NCI-H187 treated with DMSO at 0.1 percent for 48 hours (cell line): ENCODE measurements at places on chromosomes 6 and 20.

DNA sequence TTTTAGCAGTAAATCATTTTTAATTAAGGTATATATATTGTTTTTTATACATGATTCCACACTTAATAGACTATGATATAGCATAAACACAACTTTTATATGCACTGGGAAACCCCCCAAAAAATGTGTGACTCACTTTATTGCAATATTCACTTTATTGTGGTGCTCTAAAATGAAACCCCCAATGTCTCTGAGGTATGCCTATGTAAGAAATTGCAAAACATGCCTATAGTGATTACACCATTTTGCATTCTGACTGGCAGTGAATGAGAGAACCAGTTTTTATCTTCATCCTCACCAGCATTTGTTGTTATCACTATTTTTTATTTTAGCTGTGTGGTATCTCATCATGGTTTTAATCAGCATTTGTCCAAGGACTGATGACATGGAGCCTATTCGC is 8.5 kb upstream of the CST11 start:
- no peak for DNase-seq

DNA sequence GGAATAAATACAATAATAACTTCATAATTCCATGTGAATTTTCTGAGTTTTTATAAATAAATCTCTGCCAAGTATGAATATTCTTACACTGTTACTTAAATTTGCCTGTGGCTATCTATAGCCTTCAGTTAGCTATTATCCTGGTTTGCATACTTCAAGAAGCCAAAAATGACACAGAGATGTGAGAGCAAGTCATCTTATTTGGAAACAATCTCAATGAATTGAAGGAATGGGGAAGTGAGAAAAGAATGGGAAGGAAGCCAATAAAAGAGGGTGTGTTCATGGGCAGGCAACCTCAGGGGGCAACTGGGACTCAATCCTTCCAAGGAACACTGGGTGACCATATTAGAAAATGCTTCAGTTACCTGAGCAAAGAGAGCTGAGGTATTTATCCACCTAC is 9.9 kb downstream of the HAO1 start:
- no peak for DNase-seq

GRCh38 chr20:45518282-45518681 is 2.9 kb upstream of the SPINT3 start:
- DNase-seq, result no peak

GRCh38 chr6:147734151-147734550 is 225.7 kb downstream of the SAMD5 start:
- no peak for DNase-seq

GRCh38 chr20:18712882-18713281 is 100.7 kb upstream of the SCP2D1 start:
- no peak for DNase-seq

DNA sequence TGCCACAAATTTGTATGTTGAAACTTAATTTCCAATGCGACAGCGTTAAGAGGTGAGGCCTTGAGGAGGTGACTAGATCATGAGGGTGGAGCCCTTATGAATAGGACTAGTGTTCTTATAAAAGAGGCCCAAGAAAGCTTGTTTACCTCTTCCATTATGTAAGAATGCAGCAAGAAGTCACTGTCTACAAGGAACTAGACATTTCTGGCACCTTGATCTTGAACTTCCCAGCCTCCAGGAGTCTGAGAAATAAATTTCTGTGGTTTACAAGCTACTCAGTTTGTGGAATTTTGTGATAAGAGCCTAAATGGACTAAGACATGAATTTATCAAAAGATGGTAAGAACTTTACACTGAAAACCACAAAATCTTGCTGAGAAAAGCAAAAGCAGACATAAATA is 173.6 kb upstream of the SGK1 start:
- DNase-seq, result no peak

- no peak for DNase-seq
Observed at GRCh38 chr20:8855315-8855714, 213.6 kb upstream of the PLCB4 start.

DNA sequence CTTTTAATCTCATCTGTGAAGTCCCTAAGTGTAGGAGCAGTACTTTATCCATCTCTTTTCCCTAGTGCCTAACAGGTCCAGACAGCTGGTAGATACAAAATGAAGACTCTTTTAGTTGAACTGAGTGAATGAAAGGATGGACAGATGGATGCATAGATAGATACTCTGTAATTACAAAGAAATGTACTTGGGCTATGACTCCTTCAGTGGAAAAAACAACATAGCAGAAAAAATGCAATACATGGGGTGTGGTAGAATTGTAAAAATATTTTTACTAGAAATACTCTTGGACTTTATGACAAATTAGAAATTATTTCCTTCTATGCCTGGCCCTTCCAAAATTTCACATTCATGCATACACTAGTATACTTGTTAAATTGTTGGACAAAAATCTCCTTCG is 29.3 kb downstream of the KCNQ5 start:
- no peak for DNase-seq

DNA sequence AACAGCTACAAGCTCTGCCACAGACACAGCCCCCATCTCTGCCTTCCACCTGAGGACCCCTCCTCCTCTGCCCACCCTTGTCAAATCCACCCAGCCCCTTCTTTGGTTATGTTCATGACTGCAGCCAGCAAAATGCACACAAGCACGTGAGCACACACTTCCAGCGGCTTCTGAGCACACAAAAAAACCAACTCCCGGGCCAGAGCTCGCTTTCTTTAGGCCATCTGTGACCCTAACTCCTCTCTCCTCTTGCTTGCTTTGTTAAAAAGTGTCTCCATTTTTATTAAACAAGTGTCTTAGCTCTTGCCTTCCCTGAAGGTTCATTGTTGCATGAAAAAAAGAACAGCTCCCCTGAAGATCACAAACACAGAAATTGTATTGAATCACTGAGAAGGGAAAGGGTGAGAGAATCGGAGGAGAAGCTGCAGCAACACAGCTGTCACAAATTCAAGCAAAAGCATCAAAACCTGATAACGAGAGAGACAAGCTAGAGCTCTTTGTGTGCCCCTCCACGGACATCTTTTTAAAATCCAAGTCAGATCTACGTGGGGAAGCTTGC is 142.1 kb downstream of the CD83 start:
- DNase-seq, result no peak

DNA sequence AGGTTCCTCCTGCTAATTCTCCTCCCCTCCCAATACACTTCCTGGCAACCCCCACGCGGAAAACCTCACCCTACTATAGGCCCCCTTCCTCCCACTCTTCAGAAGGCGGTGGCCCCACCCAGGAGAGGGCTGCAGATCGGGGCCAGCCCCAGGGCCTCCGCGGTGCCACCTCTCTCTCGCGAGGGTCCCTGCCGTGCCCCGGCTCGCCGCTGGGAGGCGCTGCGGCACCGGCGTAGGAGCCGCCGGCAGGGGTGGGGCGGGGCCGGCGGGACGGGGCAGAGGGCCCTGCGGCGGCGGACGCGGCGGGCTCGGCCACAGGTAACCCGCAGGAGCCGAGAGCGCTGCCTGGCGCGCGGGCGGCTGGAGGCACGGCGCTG is at the start of gene ANKRD6:
ANKRD6 (plus strand) TSS at position 278 of the 377 bp plus-strand sequence. CDS start 133,825 bp downstream, outside the sequence.
- DNase-seq, result no peak

GRCh38 chr20:50426866-50427718 is 83.1 kb upstream of the PTPN1 start:
- DNase-seq, result no peak

GRCh38 chr20:3405696-3406358 is 1.6 kb downstream of the DNAAF9 start:
- no peak for DNase-seq

- no peak for DNase-seq
Observed at GRCh38 chr6:16568128-16568527, 193.1 kb downstream of the ATXN1 start.

DNA sequence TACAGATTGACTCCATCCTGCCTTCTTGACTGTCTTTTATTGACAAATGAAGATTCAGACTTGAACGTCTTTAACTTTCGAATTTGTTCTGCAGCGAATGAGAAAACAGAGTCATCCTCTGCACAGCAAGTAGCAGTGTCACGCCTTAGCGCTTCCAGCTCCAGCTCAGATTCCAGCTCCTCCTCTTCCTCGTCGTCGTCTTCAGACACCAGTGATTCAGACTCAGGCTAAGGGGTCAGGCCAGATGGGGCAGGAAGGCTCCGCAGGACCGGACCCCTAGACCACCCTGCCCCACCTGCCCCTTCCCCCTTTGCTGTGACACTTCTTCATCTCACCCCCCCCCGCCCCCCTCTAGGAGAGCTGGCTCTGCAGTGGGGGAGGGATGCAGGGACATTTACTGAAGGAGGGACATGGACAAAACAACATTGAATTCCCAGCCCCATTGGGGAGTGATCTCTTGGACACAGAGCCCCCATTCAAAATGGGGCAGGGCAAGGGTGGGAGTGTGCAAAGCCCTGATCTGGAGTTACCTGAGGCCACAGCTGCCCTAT is 12.2 kb downstream of the BRD2 start:
- no peak for DNase-seq

DNA sequence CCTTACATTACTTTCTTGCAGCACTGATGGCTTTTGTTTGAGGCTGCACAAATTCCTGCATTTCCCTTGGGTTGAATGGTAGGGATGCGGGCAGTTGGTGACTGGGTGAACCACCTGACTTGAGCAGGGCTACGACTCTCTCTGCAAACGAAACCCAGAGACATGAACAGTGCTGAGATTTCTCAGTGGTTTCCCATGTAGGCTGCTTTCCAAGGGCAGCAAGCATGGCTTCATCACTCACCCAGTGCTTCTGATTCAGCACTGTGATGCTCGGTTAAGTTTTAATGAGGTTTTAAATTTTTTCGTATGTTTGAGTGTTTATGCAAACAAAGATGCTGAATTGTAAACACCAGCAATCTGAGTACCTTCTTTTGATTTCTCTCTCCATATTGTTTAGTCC is 127.2 kb downstream of the MTHFD1L start:
- DNase-seq, result no peak

DNA sequence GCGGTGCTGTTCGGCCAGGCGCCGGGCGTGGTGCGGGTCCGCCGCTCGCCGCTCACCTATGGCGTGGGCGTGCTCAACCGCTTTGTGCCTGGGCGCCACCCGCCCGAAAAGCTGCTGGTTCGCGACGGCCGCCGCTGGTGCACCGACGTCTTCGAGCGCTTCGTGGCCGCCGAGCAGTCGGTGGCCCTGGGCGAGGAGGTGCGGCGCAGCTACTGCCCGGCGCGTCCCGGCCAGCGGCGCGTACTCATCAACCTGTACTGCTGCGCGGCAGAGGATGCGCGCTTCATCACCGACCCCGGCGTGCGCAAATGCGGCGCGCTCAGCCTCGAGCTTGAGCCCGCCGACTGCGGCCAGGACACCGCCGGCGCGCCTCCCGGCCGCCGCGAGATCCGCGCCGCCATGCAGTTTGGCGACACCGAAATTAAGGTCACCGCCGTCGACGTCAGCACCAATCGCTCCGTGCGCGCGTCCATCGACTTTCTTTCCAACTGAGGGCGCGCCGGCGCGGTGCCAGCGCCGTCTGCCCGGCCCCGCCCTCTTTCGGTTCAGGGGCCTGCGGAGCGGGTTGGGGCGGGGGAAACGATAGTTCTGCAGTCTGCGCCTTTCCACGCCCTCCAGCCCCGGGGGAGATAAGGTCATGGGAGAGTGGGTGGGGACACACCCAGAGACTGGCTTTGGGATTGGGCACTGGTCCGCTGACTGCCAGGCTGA is 15.7 kb downstream of the ADISSP start:
- no peak for DNase-seq

DNA sequence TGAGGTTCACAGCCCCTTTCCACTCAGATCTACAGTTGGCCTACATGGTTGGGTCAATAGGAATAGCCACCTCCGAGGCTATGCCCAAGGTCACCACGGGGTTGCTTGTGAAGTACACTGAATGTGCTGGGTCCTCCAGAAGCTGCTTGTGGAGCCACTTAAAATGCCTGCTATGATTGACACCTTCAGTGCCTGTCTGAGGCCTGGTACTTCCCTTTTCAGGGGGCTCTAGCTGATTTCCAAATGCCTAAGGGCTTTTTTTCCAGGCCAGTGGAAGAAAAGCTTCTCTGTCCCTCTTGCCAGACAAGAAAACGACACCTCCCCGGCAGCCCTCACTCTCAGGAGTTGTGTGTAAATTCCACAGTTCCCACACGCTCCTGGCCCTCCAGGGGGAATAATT is 6.3 kb upstream of the NXT1 start:
- no peak for DNase-seq

DNA sequence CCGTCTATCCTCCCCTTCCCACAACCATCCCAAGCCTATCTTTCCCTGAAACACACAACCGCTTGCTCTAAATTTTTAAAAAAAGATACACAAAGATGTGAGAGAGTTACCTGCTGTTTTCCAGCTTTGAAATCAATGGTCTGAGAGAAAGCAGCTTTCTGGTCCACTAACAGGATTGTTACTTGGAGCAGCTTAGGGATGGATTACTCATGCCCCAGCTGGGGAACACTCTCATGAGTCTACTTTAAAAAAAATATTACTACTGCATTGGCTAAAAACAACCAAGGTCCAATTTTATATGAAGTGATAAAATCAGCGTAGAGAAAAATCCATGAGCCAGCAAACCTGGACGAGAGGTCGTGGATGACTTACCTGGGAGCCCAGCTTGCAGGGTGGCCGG is 29.6 kb upstream of the FOXC1 start:
- DNase-seq, result no peak

DNA sequence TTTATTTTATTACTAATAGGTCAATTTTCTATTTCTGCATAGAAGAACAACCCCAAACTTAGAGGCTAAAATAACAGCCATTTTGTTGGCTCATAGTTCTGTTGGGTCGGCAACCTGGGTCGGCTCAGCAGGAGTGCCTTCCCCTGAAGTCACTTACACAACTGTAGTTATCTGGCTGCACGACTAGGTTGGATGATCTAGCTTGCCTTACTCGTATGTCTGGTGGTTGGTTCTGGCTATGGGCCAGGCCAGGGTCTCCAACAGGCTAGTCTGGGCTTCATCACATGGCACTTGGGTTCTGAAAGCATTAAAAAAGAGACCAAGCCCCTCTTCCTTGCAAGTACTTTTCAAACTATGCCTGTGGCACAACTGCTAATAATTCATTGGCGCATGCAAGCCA is 53.5 kb downstream of the STXBP5 start:
- no peak for DNase-seq

- DNase-seq, result no peak
Observed at GRCh38 chr6:12962529-12962928, 246.0 kb downstream of the PHACTR1 start.

GRCh38 chr20:9214685-9215084 is 145.8 kb downstream of the PLCB4 start:
- DNase-seq, result no peak

DNA sequence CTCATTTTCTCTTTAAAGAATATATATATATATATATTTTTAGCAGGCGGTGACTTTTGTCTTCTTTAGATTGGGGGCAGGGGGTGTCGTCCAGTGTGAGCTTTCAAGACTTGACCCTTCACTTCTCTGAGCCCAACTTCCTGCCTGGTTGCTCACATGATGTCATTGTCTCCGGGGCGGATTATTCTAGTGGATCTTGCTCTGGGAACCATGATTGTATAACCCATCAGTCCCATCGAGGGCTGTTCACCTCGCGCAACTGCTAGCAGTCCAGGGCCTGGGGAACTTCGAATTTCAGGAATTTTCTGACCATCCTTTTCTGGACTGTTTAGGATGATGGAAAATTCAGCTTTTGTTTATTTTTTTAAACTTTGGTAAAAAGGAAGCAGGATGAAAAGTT is 1.0 kb downstream of the IGF2R start:
- DNase-seq, result no peak

- no peak for DNase-seq
Observed at GRCh38 chr6:109059571-109060021, 35.0 kb downstream of the SESN1 start.

GRCh38 chr6:110971468-110971867 is 10.4 kb upstream of the RPF2 start:
- DNase-seq, result no peak
